ENCODE measurements at places on chromosomes 16 and 17.

- DNase-seq = no peak
These were observed 12.8 kb downstream of the CPNE2 start for GRCh38 chr16:57105184-57105583.

DNA sequence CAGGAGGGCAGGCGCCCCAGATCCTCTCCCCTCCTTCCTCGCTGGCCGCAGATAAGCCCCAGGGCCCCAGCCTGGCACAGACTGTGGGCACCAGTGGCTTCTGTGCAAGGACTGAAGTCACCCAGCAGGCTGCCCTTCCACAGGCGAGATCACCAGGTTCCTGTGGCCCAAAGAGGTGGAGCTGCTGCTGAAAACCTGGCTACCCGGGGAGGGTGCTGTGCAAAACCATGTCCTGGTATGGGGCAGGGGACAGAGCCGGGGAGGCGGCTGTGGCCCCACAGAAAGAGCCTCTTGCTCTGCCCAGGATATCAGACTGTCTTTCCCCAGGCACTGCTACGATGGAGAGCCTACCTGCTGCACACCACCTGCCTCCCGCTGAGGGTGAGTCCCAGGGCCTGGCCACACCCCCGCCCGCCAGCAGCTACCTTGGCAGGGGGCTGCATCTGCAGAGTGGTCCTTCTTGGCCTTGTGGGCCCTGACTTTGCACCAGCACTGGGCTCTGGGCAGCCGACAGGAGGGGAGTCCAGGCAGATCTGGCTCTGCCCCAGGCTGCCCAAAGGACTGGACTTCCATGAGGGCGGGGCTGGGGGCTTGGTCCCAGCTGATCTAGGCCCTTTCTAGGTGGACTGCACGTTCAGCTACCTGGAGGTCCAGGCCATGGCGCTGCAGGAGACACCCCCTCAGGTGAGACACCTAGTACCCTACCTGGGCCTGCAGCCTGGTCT is 615 bp downstream of the CARMIL2 start:
- no peak for DNase-seq

DNA sequence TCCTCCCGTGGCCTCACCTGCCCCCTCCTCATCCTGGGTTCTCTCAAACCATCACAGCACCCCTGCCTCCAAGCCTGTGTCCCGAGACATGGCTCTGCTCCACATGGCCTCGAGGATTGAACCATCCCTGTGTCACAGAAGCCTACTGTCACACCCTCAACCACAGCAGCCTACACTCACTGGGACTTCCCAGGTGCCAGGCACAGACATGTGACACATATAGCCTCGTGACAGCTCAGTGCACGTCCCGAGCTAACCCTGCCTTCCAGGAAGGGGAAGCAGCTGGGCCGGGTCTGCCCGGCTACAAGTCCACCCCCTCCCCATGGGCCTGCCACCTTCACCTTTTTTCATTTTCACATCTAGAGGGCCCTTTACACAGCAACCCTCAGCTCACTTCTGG is 238.3 kb downstream of the CPPED1 start:
- DNase-seq = no peak

GRCh38 chr16:89484923-89485679 is 5.3 kb downstream of the ANKRD11 start:
- peak; percentile 55 for DNase-seq

GRCh38 chr17:50059256-50059655 is 3.3 kb downstream of the ITGA3 start:
- DNase-seq = no peak

GRCh38 chr16:72905581-72905980 is 142.3 kb downstream of the ZFHX3 start:
- DNase-seq = no peak

DNA sequence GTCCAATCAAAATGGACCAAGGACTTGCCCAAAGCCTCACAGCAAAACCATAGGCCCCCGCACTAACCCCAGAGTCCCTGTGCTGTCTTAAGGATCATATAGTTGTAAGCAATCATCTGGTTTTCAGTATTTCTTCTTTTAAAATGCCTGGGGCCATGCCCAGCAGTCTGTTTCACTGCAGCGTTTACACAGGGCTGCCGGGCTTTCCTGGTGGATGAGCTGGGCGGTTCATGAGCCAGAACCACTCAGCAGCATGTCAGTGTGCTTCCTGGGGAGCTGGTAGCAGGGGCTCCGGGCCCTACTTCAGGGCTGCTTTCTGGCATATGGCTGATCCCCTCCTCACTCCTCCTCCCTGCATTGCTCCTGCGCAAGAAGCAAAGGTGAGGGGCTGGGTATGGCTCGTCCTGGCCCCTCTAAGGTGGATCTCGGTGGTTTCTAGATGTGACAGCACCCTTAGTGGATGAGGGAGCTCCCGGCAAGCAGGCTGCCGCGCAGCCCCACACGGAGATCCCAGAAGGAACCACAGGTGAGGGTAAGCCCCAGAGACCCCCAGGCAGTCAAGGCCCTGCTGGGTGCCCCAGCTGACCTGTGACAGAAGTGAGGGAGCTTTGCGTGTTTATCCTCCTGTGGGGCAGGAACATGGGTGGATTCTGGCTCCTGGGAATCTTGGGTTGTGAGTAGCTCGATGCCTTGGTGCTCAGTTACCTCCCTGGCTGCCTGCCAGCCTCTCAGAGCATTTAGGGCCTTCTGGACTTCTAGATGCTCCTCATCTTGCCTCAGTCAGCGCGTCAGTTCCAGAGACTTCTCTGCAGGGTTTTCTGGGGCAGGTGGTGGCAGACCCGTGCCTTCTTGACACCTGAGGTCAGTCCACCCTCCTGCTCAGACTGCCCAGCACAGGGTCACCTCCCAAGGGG is 24.8 kb upstream of the STH start:
- DNase-seq = no peak

DNA sequence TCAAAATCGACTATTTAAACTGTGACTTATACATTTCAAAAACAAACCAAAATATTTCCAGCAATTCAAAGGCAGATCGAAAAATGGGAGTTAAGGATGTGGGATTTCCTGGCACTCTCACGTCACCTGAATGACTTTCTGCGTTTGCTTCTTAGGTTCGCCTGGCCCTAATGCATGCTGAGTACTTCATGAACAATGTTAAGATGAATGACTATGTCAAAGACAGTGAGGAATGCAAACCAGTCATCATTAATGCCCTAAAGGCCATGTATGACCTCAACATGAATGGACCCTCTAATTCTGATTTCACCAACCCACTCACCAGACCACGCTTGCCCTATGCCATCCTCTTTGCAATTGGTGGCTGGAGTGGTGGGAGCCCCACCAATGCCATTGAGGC is 7.3 kb downstream of the KLHL10 start:
- no peak for DNase-seq

- DNase-seq = no peak
These were observed 30.9 kb upstream of the PLLP start for GRCh38 chr16:57315416-57315815.

GRCh38 chr17:19569785-19570543 is 36.3 kb downstream of the SLC47A1 start:
- peak; percentile 38 for DNase-seq

- DNase-seq = no peak
These were observed 32.4 kb downstream of the LCMT1 start for GRCh38 chr16:25143928-25144327.

DNA sequence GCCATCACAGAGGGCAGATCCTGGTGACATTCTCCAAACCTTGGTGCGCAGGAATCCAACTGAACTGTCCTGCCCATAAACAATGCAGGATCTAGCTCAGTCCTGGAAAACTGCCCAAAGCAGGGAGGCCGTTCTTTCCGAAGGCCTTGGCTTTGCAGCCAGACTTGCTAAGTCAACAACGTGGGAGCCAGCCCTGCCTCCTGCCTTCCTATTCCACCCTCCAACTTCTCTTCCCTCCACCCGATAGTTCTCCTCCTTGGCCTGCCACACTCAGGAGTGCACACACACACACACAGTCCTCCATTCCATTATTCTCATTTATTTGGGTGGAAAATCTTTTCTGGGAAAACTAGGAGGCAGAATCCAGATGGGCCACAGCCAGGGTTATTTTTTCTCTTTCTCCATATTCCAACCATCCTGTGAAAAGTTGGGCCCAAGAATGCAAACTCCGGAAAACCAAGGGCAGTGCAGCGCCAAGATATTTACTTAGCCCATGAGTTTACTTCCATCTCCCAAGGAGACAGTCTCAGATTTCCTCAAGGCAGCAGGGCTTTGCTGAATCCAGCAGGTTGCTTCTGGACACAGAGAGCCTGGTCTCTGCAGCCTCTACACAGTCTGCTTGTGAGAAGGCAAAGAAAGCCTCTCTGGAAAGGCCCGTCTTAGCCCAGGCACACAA is 15.8 kb downstream of the COPRS start:
- DNase-seq = no peak

DNA sequence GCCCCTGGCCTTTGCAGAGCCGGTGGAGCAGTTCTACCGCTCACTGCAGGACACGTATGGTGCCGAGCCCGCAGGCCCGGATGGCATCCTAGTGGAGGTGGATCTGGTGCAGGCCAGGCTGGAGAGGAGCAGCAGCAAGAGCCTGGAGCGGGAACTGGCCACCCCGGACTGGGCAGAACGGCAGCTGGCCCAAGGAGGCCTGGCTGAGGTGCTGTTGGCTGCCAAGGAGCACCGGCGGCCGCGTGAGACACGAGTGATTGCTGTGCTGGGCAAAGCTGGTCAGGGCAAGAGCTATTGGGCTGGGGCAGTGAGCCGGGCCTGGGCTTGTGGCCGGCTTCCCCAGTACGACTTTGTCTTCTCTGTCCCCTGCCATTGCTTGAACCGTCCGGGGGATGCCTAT is 29.5 kb downstream of the CIITA start:
- no peak for DNase-seq

DNA sequence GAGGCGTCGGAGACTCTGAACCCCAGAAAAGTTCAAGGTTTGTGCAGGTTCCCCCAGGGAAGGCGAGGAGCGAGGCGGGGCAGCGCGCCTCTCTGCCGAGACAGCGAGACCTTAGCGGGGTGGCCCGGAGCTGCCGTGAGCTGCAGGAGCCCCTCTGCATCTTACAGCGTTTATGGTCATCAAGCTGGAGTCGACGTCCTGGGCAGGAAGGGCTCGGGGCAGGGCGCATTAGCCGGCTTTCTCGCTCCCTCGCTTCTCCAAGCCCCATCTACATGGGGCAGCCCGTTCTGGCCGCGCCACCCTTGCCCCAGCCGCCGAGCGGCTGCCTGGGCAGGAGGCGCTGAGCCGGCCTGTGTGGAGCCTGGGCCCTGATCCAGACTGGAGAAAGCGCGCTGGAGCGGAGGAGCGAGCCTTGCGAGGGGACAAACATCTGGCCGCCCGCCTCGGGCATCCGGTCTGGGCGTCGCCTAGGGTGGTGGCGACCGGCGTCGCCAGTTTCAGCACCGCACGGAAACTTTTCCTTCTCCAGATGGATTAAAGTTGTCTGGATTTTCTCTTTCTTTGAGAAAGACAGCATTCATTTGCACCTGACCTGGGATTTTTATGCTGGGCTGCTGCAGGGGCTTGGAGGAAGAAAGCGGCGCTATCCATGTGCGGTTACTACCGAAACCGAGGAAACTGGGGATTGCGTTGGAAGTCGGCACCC is 750 bp downstream of the TMEM132E start:
- DNase-seq = no peak

GRCh38 chr16:54040975-54041374 is 245.6 kb downstream of the IRX3 start:
- DNase-seq = no peak

DNA sequence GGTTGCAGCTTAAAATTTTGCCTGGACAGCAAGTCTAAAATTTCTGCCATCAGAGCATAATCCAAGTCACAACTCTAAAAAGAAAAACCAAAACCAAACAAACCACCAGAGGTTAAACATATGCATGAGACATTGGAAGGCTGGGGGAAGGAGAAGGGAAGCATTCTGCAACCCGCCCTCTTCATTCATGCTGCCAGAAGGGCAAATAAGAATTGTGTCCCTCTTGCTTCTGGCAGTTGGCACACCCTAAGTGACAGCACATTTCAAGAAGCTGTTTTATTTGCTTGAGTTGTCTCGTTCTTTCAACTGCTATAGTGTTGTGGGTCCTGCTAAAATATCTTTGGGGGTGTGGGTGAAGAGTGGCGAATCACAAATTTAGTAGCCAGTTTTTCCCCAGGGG is 99.6 kb downstream of the SKAP1 start:
- no peak for DNase-seq

DNA sequence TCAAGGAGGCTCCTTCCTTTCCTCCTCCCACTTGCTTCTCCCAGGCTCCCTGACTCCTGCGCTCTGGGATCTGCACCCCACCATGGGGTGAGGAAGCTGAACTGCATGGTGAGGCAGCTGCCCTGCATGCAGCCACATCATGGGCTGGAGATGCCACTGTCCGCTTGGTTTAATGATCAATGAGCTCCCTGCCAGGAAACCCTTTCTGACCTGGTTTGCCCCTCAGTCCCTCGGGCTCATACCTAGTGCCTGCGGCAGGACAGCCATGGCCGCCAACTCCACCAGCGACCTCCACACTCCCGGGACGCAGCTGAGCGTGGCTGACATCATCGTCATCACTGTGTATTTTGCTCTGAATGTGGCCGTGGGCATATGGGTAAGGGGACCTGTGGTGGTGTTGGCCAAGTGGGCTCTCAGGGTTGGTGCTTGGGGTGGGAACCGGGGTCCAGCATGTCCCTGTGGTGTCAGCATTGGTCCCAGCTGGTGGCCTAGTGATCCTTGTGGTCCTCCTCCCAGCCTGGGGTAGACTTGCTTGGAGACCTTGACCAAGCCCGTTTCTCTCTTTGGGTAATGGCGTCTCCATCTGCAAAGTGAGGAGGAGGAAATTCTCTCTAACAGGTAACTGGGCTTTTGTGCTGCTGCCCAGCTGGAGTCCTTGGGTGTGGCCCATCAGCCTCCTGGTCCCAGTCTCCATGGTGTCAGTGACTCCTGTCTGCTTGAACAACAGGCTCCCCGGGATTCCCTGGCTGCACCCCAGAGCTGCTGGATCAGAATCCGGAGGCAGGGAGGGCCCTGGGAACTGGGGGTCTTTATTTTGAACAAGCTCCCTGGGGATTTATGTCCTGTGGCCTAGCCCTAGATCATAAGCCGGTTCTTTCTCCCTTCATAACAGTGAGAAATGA is at the start of gene SLC5A10:
Gene SLC5A10, plus strand, starts transcription at position 225 of the 902 bp plus-strand sequence. Its CDS starts 41 bp downstream, at position 266.
- DNase-seq = no peak

DNA sequence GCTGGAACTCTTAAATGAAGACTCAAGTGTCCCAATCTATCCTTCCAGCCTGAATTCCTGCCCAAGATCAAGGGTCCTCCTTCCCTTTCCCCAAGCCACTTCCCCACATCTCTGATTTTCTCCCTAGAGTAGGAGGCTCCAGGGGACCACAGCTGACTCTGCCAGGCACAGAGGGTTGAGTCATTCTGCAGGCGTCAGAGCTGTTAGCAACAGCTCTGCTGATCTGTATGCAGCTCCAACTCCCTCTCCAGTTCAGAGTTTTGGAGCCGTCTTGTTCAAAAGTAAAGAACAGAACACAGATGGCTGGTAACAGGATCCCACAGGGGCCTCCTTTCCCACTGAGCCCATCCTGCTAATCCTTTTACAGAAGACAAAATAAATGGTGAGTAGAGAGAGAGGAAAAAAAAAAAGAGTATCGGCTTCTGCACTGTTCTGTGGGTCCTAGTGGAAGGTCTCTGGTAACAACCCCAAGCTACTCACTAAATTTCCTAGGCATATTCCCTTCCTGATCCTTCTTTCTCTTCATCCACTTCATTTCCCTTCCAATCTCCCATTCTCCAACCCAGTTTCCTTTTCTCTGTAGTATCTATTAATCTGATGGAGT is 13.4 kb upstream of the TAOK1 start:
- DNase-seq = peak; percentile 48

GRCh38 chr17:77609553-77610517 is 348.7 kb upstream of the TNRC6C start:
- DNase-seq = peak; percentile 68

Measured in MV-4-11 (cell line).